ENCODE measurements at places on chromosomes 5 and 9. TPM values are rescaled to one million over a fixed set of nuclear protein-coding genes. Genes with fewer than 3 reads are reported as not detected.

- DNase-seq, result peak; percentile 31
- H3K4me1 ChIP-seq, result no peaks in the 10 kb centered on the region
- H3K4me3 ChIP-seq, result no peak overlapping the region
- no peaks in the 10 kb centered on the region for H3K36me3 ChIP-seq
Measured at GRCh38 chr5:43573058-43573457, 16.2 kb upstream of the PAIP1 start.

DNA sequence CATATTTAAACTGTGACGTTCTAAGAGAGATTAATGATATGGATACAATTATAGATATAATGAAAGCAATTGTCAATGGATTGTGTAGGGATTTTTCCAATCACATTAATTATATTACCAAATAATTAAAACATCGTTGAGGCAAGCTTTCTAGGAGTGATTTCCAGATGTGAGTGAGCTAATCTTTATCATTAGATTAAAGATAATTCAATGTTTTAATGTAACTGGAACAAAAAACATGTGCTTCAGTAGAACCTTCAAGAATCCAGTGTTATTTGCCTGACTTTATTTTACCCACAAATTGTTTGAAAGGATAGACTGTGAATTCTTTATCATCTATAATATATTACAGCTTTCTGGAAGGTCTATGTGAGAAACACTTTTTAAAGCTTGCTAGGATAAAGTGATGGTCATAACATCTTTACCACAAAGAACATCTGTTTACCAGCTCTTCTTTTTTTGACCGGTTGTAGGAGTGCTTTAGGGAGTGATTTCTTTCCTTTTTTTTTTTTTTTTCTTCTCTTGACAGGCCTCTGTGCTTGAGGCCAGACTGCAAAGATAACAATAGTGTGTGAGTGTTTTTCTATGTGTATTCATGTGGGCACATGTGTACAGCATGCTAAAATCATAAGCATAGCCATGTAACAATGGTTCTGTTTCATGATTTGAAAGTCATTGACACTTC, 35.0 kb downstream of the SNCAIP start:
- no peaks in the 10 kb centered on the region for H3K36me3 ChIP-seq
- DNase-seq, result no peak
- no peak overlapping the region for H3K4me3 ChIP-seq

GRCh38 chr9:97895695-97896332, 26.5 kb downstream of the TRMO start:
- H3K4me1 ChIP-seq, result peaks cover 5% of the 10 kb centered on the region
- no peaks in the 10 kb centered on the region for H3K36me3 ChIP-seq

DNA sequence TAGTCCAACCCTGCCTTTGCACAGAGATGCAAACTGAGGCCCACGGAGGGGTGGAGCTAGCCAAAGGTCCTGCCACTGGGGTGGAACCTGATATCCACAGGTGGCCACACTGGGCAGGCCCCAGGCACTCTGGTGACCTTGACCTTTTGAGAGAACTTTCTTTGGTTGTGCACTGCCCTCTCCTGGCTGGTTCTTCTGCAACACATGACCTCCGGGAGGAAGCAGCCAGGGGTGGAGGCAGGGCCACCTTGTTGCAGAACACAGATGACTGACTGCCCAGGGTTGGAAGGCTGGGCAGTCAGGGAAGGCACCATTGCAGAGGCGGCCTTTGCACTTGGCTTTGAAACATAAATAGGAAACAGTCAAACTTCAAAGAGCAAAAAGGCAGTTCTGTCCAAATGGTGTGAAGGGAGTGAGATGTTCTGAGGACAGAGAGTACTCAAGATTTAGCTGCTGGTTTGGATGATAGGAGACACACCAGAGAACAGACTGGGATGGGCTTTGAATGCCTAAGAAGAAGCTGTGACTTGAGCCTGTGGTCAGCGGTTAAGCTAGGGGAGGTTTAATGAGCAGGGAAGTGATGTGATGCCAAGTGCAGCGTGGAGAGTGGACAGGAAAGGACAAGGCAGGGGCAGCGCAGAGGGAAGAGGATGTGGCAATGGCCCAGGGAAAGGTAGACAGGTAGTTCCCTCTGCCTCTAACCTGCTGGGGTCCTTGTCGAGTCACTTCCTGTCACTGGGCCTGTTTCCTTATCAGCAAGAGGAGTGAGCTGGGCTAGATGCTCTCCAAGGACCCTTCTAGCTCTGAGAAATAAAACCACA, 6.8 kb upstream of the TCOF1 start:
- DNase-seq, result peak; percentile 42
- H3K27ac ChIP-seq, result no peak overlapping the region
- H3K36me3 ChIP-seq, result no peaks in the 10 kb centered on the region

DNA sequence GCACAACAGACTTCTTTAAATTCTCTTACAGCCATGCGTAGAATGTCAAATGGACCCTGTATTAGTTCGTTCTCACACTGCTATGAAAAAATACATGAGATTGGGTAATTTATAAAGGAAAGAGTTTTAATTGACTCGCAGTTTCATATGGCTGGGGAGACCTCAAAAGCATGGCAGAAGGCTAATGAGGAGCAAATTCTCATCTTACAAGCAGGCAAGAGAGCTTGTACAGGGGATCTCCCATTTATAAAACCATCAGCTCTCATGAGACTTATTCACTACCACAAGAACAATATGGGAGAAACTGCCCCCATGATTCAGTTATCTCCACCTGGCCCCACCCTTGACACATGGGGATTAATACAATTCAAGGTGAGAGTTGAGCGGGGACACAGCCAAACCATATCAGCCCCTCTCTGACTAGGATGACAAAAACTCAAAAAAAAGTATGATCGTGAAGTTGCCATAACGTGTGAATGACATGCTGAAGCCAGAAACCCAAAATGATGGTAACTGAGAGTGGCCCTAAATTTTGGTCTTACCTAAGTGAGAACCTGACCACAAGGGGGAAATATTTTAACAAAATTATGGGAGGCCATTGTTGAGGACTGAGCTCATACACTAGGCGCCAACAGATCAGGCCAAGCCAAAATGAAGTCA, 17.5 kb upstream of the TEX10 start:
- H3K27me3 ChIP-seq, result no peaks in the 10 kb centered on the region
- no peak overlapping the region for H3K27ac ChIP-seq
- no peak for DNase-seq
- no peaks in the 10 kb centered on the region for H3K4me1 ChIP-seq

- no peak overlapping the region for H3K4me3 ChIP-seq
- peaks cover 2% of the 10 kb centered on the region for H3K36me3 ChIP-seq
- no peaks in the 10 kb centered on the region for H3K27me3 ChIP-seq
- no peak overlapping the region for H3K27ac ChIP-seq
Measured at GRCh38 chr5:139419226-139420192, 15.6 kb upstream of the SPATA24 start.

DNA sequence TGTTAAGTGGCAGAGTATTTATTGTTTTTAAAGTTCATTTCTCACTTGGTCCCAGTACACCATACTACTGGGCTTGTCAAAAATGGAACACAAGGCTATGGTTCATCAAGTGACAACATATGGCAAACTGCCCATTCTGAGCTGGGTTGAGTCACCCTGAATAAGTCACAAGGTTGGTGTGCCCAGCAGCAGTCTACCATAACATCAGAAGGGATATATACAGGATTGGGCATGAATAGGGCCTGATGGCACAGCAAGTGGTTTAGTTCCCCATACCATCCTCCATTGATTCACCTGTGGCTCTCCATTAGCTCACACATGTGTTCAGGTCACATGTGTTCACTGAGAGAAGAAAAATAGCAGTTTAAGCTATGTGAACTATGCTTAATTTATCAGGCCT, 249.8 kb upstream of the PRDM9 start:
- no peak overlapping the region for H3K4me3 ChIP-seq
- no peaks in the 10 kb centered on the region for H3K27me3 ChIP-seq
- H3K27ac ChIP-seq, result no peak overlapping the region
- no peaks in the 10 kb centered on the region for H3K36me3 ChIP-seq
- no peaks in the 10 kb centered on the region for H3K4me1 ChIP-seq

- no peak overlapping the region for H3K27ac ChIP-seq
- H3K36me3 ChIP-seq, result no peaks in the 10 kb centered on the region
- H3K4me3 ChIP-seq, result no peak overlapping the region
- H3K27me3 ChIP-seq, result no peaks in the 10 kb centered on the region
- no peaks in the 10 kb centered on the region for H3K4me1 ChIP-seq
Measured at GRCh38 chr5:122947372-122947771, 89.2 kb downstream of the PPIC start.

DNA sequence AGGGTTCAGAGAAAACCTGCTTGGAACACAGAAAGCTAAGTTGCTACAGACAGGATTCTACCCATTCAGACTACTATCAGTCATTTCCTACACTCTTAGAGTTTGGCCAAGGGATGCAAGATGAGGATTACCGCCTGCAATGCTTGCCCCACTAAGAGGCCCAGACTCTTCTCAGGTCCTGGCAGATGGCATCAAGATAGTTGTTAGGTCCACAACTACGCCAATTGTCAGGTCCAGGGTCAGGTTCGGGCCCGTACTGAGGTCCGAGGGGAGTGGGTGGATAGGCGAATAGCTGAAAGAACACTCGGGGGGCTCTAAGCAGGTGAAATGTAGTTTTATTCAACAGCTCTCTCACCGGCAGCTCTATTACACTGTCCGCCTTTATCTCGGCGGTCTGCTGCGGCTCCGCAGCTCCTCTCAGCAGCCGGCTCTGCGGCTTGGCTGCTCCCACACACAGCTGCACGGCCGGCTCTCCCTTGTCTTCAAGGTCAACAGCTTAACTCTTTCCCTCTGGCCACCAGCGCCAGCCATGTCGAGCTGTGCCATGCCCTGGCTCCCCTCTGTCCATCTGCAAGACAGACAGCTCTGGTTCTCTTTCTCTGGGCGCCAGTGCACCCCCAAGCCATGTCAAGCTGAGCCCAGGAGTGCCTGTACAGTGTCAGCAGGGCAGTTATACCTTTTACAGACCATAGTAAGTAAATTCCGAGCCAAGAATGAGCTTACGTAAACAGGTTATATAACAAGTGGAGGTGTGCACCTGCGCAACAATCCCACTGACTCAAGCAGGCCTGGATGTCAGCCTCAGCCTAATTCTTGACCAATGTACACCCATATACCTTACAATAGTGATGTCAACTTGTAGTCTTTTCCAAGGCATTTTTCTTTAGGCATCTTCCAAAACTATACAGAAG, 24.0 kb downstream of the ENC1 start:
- H3K4me1 ChIP-seq, result no peaks in the 10 kb centered on the region
- H3K27me3 ChIP-seq, result no peaks in the 10 kb centered on the region
- no peak for DNase-seq
- no peak overlapping the region for H3K27ac ChIP-seq
- H3K4me3 ChIP-seq, result no peak overlapping the region
- H3K36me3 ChIP-seq, result no peaks in the 10 kb centered on the region

GRCh38 chr5:157886796-157887380, 27.9 kb upstream of the CLINT1 start:
- H3K4me3 ChIP-seq, result no peak overlapping the region
- no peaks in the 10 kb centered on the region for H3K36me3 ChIP-seq
- no peaks in the 10 kb centered on the region for H3K27me3 ChIP-seq
- no peak for DNase-seq

DNA sequence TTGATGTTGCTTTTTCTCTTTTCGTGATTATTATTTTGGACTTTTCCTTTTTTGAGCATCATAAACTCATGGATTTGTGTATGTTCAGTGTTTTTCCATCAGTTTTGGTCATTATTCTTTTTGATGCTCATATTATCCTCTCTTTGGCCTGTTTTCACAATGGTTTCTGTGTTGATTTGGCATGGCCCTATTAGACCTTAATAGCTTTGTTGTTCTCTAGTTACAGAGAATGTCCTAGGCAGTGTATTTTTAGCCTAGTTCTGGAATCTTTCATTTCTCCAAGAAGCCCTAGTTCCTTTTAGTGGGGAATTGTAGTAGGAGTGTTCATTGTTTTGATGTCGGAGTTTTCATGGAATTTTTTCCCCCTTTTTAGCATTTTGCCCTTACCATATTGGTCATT, 41.3 kb upstream of the ROPN1L start:
- H3K4me3 ChIP-seq, result no peak overlapping the region
- H3K27ac ChIP-seq, result no peak overlapping the region
- H3K4me1 ChIP-seq, result peaks cover 2% of the 10 kb centered on the region
- no peaks in the 10 kb centered on the region for H3K27me3 ChIP-seq
- peaks cover 16% of the 10 kb centered on the region for H3K36me3 ChIP-seq

DNA sequence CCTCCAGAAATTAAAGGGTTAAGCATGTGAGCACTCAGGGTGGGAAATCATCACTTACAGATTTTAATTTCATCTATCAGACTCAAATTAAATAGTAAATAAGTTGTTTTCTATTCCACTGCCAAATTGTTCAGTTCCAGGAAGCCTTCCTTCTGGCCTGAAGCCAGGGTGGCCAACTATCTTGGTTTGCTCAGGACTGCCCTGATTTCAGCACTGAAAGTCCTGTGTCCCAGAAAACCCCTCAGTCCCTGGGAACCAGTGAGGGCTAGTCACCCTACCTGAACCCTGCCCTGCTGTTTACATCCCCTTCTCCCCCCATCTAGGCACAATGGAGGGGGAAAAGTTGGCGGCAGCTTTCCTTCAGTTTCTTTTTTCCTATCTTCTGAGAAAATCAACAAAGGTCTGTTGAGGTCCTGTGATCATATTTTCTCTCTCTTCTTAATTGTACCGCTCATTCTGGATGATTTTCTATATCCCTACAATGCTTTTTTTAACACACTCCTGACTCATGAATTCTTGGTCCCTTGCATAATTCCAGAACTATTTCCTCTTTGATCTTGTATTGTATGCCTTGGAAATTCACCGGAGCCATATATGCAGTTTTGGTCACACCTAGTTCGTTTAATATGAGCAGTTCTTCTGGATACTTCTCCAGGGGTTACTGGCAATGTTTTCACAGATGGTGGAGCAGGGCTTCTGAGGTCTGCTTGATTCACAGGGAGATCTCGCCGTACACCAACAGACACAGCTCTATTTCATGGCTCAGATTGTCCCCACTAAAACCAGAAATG, 103.8 kb downstream of the MAP1B start:
- DNase-seq, result peak; percentile 68
- peaks cover 1% of the 10 kb centered on the region for H3K36me3 ChIP-seq
- H3K4me1 ChIP-seq, result peaks cover 13% of the 10 kb centered on the region

- peak; percentile 86 for DNase-seq
- peaks cover 42% of the 10 kb centered on the region for H3K4me1 ChIP-seq
- no peak overlapping the region for H3K4me3 ChIP-seq
- peak overlapping the region; percentile 93 for H3K27ac ChIP-seq
Measured at GRCh38 chr5:136021016-136021405, 7.8 kb upstream of the TGFBI start.

ARHGEF28 gene
- 34.3 TPM for total RNA-seq

TMEM215 gene
- total RNA-seq, result not detected

OR1J2 gene
- total RNA-seq, result 0.33 TPM
